ENCODE measurements at places on chromosomes 1 and 21. TPM values are rescaled to one million over a fixed set of nuclear protein-coding genes. Genes with fewer than 3 reads are reported as not detected.
A peak's percentile ranks its signal among the peaks of the same experiment; 100 is the strongest.

The LIN28A gene
- not detected for total RNA-seq

The NPPA gene
- total RNA-seq: not detected

The TNFRSF25 gene
- total RNA-seq: not detected

The KRTAP20-2 gene
- total RNA-seq: not detected

The C1orf141 gene
- not detected for total RNA-seq

The SNX27 gene
- 40.4 TPM for total RNA-seq

The SPRR1A gene
- total RNA-seq: not detected

The TRNP1 gene
- total RNA-seq: not detected

The DMRTB1 gene
- not detected for total RNA-seq

The UBASH3A gene
- total RNA-seq: not detected

The EIF3I gene
- 213 TPM for total RNA-seq

The PPIAL4G gene
- total RNA-seq: not detected

The LRRC7 gene
- total RNA-seq: not detected

The BRDT gene
- not detected for total RNA-seq

- no peaks in the 10 kb centered on the region for H3K36me3 ChIP-seq
- no peak overlapping the region for H3K4me3 ChIP-seq
- no peaks in the 10 kb centered on the region for H3K27me3 ChIP-seq
- no peaks in the 10 kb centered on the region for H3K4me1 ChIP-seq
- no peak overlapping the region for H3K27ac ChIP-seq
Measured at GRCh38 chr21:31879911-31880310, 7.1 kb downstream of the HUNK start.

DNA sequence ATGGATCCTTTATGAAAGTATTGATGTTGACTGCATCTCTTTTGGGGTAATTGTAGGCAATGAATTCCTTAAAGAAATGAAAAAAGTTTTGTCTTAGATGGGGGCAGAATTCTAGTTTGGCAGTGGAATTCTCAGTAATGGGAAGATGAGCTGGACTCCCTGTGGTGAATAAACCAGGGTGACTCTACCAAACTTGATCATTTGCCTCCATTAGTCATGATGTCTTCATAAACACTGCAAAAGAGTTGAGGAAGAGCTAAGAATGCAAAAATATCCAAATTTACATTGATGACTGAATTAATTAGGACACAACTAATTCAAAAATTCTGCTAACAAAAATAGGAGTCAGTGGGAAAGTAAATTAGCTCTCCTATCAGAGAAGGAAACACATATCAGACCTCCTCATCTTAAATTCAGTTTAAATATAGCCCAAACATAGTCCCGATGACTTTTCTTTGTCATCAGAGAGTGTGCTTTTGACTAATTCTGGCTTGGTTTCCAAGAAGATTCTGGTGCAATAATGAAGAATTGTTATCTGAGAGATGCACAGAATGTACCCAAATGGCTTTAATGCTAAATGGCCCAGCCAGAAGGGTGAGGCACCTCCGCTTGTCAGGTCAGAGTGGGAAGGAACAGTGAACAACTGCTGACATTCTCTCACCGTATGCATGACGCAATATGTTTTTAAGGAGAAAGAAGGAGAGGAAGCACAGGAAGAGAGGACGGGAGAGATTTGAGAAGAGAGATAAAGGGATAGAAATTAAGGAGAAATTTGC is 525.1 kb downstream of the LMO4 start:
- no peaks in the 10 kb centered on the region for H3K4me1 ChIP-seq
- DNase-seq: no peak
- no peaks in the 10 kb centered on the region for H3K36me3 ChIP-seq
- H3K27ac ChIP-seq: no peak overlapping the region
- H3K4me3 ChIP-seq: no peak overlapping the region
- no peaks in the 10 kb centered on the region for H3K27me3 ChIP-seq

- H3K36me3 ChIP-seq: no peaks in the 10 kb centered on the region
- H3K4me1 ChIP-seq: peaks cover 24% of the 10 kb centered on the region
- H3K27ac ChIP-seq: no peak overlapping the region
- DNase-seq: peak; percentile 56
Measured at GRCh38 chr1:33302325-33302724, 18.6 kb downstream of the A3GALT2 start.

DNA sequence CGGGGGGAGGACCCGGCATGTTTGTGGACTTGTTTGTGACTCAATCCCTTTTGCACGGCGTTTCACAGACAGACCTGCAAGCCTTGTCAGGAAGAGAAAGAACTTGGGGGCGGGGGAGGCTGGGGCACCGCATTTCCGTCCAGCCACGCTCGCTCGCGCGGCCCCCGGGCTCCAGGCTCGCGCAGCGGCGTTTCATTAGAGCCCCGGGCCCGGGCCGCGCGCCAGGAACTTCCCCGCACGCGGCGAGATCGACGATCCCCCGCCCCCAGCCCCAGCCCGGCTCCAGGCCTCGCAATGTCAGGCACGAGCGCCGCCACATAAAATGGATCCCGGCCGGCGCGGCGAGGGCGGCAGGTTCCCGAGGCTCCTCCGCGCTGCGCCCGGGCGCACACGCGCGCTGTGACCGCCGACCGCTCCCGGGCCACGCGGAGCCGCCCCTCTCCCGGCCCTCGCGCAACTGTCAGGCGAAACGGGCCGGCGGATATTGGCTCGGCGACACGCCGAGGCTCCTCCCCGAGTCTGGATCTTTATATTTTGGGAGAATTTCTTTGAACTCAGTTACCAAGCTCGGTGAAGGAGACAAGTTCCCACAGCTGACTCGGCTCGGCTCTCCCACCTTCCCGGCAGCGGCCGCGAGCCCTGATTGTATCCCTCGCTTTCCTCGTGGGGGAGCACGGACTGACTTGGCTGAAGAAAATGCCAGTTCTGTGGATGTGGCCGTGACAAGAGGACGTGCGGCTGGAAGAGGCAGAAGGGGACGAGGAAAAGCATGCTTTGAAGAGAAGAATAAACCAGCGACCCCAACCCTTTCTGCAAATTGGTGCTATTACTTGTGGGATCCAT is at the start of gene KIF26B:
Gene KIF26B, plus strand, starts transcription at position 557 of the 843 bp plus-strand sequence. CDS start 440 bp downstream, outside the sequence.
- no peaks in the 10 kb centered on the region for H3K36me3 ChIP-seq
- peak within 1 kb of the TSS; percentile 25 for H3K4me3 ChIP-seq
- H3K27me3 ChIP-seq: no peaks in the 10 kb centered on the region
- DNase-seq: no peak

DNA sequence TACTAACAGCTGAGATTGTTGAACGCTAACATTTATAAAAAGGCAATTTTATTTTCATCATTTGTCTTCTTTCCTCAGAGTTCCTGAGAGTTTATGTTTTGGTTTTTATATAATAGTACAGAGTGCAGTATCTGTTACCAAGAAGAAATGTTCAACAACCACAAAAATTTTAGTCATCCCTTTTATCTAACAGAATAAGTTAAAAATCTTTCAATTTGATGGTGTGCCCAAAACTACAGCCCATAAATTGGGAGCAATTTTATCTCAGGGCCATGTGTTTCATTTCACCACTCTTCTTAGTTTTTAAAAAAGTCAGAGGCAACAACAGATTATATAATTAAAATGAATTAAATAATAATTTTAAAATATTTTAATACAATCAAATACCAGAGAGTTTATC is 37.1 kb downstream of the NEXN start:
- no peaks in the 10 kb centered on the region for H3K36me3 ChIP-seq
- no peak for DNase-seq
- H3K4me3 ChIP-seq: no peak overlapping the region
- H3K4me1 ChIP-seq: peaks cover 20% of the 10 kb centered on the region

DNA sequence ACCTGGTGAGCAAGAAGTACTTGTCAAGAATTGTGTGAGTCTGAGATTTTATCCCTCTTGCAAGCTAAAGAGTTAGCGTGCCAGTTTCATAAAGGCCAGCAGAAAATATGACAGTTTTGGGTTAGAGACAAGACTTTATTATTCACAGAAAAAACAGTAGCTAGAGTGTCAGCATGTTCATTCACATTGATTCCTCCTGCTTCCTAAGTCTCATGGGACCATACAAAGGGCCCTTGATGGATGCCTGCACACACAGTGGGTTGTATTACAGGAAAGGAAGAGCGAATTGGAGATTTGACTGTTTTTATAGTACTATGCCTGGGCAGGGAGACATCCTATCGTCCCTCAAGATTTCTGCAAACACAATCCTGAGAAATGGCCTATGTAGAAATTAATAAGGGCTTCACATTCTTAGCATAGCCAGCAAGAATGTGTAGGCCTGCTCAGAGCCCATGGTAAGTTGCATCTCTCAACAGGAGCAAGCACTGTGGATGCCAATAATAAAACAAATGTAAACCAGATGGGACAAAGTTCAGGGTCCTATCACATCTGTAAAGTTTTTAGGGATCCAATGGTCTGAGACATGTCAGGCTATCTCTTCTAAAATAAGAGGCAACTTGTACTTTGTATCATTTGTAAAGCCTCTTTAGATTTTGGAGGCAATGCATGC is 4.0 kb upstream of the ASPM start:
- no peaks in the 10 kb centered on the region for H3K27me3 ChIP-seq
- H3K27ac ChIP-seq: no peak overlapping the region
- H3K36me3 ChIP-seq: no peaks in the 10 kb centered on the region
- DNase-seq: no peak
- no peak overlapping the region for H3K4me3 ChIP-seq
- H3K4me1 ChIP-seq: peaks cover 8% of the 10 kb centered on the region

GRCh38 chr1:7043719-7044535 is 258.7 kb downstream of the CAMTA1 start:
- no peaks in the 10 kb centered on the region for H3K36me3 ChIP-seq
- H3K27ac ChIP-seq: no peak overlapping the region
- no peak overlapping the region for H3K4me3 ChIP-seq
- H3K27me3 ChIP-seq: no peaks in the 10 kb centered on the region

- no peaks in the 10 kb centered on the region for H3K4me1 ChIP-seq
- no peak overlapping the region for H3K27ac ChIP-seq
- DNase-seq: no peak
- no peaks in the 10 kb centered on the region for H3K27me3 ChIP-seq
- no peaks in the 10 kb centered on the region for H3K36me3 ChIP-seq
Measured at GRCh38 chr1:85317560-85317959, 41.1 kb upstream of the BCL10 start.

- H3K27ac ChIP-seq: no peak overlapping the region
- H3K4me1 ChIP-seq: peaks cover 42% of the 10 kb centered on the region
- no peaks in the 10 kb centered on the region for H3K36me3 ChIP-seq
- no peak overlapping the region for H3K4me3 ChIP-seq
Measured at GRCh38 chr1:234976861-234977680, 151.6 kb downstream of the TOMM20 start.

GRCh38 chr1:21931171-21932093 is 5.7 kb downstream of the HSPG2 start:
- H3K27ac ChIP-seq: no peak overlapping the region
- no peaks in the 10 kb centered on the region for H3K4me1 ChIP-seq
- H3K36me3 ChIP-seq: no peaks in the 10 kb centered on the region
- no peak for DNase-seq
- H3K27me3 ChIP-seq: no peaks in the 10 kb centered on the region

GRCh38 chr1:30425046-30425445 is 298.3 kb downstream of the MATN1 start:
- H3K4me1 ChIP-seq: no peaks in the 10 kb centered on the region
- H3K36me3 ChIP-seq: no peaks in the 10 kb centered on the region
- no peak for DNase-seq

DNA sequence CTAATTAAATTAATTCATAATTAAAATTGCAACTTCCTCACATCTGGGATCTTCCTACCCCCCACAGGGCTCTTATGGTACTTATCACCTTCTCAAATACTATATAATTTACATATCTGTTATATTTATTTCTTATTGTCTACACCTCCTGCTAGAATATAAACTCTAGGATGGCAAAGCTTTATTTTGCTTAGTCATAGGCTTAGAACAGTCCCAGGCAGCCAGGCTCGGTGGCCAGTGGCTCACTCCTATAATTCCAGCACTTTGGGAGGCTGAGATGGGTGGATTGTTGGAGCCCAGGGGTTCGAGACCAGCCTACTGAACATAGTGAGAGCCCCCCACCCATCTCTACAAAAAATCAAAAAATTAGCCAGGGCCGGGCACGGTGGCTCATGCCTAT is 10.0 kb upstream of the VPS13D start:
- no peaks in the 10 kb centered on the region for H3K4me1 ChIP-seq
- no peaks in the 10 kb centered on the region for H3K27me3 ChIP-seq
- H3K4me3 ChIP-seq: no peak overlapping the region

DNA sequence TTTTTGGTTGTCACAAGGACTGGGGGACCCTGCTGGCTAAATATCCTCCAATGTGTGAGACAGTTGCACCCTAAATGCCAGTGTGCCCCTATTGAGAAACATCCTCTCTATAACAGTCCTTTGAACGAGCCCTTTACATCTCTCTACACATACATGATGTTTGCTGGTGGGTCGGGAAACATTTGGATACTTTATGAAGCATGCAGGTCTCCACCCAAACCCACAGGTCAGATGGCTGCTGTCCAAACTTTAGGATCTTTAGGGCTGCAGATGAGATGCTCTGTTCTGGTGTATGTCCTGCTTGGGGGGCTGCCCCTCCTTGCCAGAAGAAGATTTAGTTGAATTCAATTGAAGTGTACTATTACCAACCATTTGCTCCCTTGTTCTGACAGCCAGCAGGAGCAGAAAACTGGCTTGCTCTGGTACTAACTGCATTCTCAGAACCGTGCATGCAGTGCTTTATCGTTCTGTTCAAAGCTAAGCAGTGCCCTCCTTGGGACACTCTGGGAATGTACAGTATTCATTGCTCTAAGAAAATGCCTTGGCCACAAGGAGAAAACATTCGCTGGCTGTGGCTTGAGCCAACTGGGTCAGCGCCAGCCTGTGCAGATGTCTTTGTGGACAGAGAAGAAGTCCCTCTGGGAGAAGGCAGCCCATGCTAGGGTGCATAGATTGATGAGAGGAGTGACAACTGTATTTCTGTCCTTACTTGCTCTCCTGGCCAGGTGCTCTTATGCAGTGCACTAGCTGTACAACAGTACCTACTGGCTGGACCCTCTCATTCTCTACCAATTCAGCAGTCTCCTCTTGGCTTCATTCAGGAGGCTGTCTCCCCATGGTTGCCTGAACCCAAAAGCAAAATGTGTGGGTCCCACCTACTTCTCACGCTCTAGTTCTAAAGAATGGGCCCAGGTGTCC is 61.4 kb upstream of the DIRAS3 start:
- no peaks in the 10 kb centered on the region for H3K4me1 ChIP-seq
- H3K27ac ChIP-seq: no peak overlapping the region
- H3K4me3 ChIP-seq: no peak overlapping the region
- peak; percentile 54 for DNase-seq
- no peaks in the 10 kb centered on the region for H3K36me3 ChIP-seq

DNA sequence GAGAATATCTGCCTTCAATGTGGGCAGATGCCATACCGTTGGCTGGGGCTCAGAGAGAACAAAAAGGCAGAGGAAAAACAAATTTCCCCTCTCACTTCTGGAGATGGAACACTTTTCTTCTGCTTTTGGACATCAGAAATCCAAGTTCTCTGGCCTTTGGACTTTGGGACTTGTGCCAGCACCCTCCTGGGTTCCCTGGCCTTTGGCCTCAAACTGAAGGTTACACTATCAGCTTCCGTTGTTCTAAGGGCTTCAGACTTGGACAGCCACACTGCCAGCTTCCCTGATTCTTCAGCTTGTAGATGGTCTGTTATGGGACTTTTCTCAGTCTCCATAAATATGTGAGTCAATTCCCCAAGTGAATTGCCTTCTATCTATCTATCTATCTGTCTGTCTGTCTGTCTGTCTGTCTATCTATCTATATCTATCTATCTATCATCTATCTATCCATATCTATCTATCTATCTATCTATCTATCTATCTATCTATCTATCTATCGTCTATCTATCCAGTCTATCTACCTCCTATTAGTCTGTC is 778.1 kb upstream of the TMPRSS15 start:
- no peaks in the 10 kb centered on the region for H3K27me3 ChIP-seq
- H3K4me1 ChIP-seq: no peaks in the 10 kb centered on the region
- no peak overlapping the region for H3K4me3 ChIP-seq
- no peak overlapping the region for H3K27ac ChIP-seq
- DNase-seq: no peak
- no peaks in the 10 kb centered on the region for H3K36me3 ChIP-seq

- no peaks in the 10 kb centered on the region for H3K4me1 ChIP-seq
Measured at GRCh38 chr1:21572735-21573277, 63.6 kb downstream of the ALPL start.

Measured in Karpas-422 (cell line).